Osteocyte (in vitro differentiated cells): ENCODE measurements at places on chromosomes 3 and 15. TPM values are rescaled to one million over a fixed set of nuclear protein-coding genes. Genes with fewer than 3 reads are reported as not detected.
A peak's percentile ranks its signal among the peaks of the same experiment; 100 is the strongest.

The GOLGA8O gene
- total RNA-seq, result 2.4 and 2.5 TPM in 2 replicates

The LRRK1 gene
- total RNA-seq, result 10.8 and 16.3 TPM in 2 replicates

The PPP1R14D gene
- total RNA-seq, result not detected in 2 replicates

The LTK gene
- total RNA-seq, result 0.50 and 0.91 TPM in 2 replicates

The C3orf22 gene
- total RNA-seq, result not detected in 2 replicates

The SLC22A14 gene
- 0.30 and 0.47 TPM in 2 replicates for total RNA-seq

The C2CD4A gene
- not detected in 2 replicates for total RNA-seq

The TBC1D23 gene
- 35.3 and 38.9 TPM in 2 replicates for total RNA-seq

- H3K27ac ChIP-seq, result peak overlapping the region; percentile 98
- no peaks in the 10 kb centered on the region for H3K27me3 ChIP-seq
- DNase-seq, result no peak
- H3K4me3 ChIP-seq, result no peak overlapping the region
- H3K4me1 ChIP-seq, result peaks cover 68% of the 10 kb centered on the region
- peaks cover 37% of the 10 kb centered on the region for H3K36me3 ChIP-seq
Measured at GRCh38 chr15:25829073-25829472, 34.1 kb downstream of the ATP10A start.

- H3K4me3 ChIP-seq, result no peak overlapping the region
- H3K4me1 ChIP-seq, result peaks cover 2% of the 10 kb centered on the region
- peaks cover 6% of the 10 kb centered on the region for H3K36me3 ChIP-seq
- no peak for DNase-seq
Measured at GRCh38 chr15:67744331-67745072, 80.8 kb upstream of the SKOR1 start.

GRCh38 chr3:123155471-123156011, 46.2 kb upstream of the SEC22A start:
- H3K27me3 ChIP-seq, result no peaks in the 10 kb centered on the region
- peak; percentile 63 for DNase-seq
- no peak overlapping the region for H3K27ac ChIP-seq
- no peak overlapping the region for H3K4me3 ChIP-seq

DNA sequence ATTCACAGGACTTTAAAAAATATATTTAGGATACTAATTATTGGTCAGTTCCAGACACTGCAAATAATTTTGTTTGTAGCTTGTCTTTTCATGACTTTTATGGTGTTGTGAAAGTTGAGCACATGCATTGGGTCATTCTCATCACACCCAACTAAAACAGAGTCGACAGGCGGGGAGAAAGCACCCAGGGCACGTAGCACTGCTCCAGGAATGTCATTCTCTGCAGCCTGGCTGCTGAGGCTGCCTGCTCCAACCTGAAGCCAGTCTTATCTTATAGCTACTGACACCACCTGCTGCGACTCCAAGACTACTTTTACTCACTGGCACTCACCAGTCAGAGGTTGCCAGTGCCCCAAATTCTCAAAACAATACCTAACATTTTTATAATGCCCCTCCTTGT, 56.9 kb downstream of the ACAD9 start:
- peaks cover 3% of the 10 kb centered on the region for H3K36me3 ChIP-seq
- H3K4me3 ChIP-seq, result no peak overlapping the region
- no peak overlapping the region for H3K27ac ChIP-seq
- peaks cover 41% of the 10 kb centered on the region for H3K27me3 ChIP-seq

- no peaks in the 10 kb centered on the region for H3K36me3 ChIP-seq
- DNase-seq, result no peak
- no peak overlapping the region for H3K4me3 ChIP-seq
- peaks cover 38% of the 10 kb centered on the region for H3K4me1 ChIP-seq
Measured at GRCh38 chr3:133474251-133474801, 74.5 kb downstream of the BFSP2 start.

- H3K4me3 ChIP-seq, result no peak overlapping the region
- H3K27me3 ChIP-seq, result no peaks in the 10 kb centered on the region
- H3K27ac ChIP-seq, result no peak overlapping the region
- no peaks in the 10 kb centered on the region for H3K4me1 ChIP-seq
Measured at GRCh38 chr3:118734664-118735063, 300.0 kb downstream of the IGSF11 start.

GRCh38 chr3:186002884-186003472, 65.2 kb upstream of the TRA2B start:
- no peaks in the 10 kb centered on the region for H3K36me3 ChIP-seq
- H3K4me1 ChIP-seq, result no peaks in the 10 kb centered on the region
- peaks cover 38% of the 10 kb centered on the region for H3K27me3 ChIP-seq
- DNase-seq, result peak; percentile 15

- H3K4me1 ChIP-seq, result no peaks in the 10 kb centered on the region
- no peak overlapping the region for H3K4me3 ChIP-seq
- H3K27ac ChIP-seq, result no peak overlapping the region
- DNase-seq, result no peak
- no peaks in the 10 kb centered on the region for H3K36me3 ChIP-seq
- H3K27me3 ChIP-seq, result no peaks in the 10 kb centered on the region
Measured at GRCh38 chr3:94787734-94788270, 724.9 kb downstream of the NSUN3 start.

DNA sequence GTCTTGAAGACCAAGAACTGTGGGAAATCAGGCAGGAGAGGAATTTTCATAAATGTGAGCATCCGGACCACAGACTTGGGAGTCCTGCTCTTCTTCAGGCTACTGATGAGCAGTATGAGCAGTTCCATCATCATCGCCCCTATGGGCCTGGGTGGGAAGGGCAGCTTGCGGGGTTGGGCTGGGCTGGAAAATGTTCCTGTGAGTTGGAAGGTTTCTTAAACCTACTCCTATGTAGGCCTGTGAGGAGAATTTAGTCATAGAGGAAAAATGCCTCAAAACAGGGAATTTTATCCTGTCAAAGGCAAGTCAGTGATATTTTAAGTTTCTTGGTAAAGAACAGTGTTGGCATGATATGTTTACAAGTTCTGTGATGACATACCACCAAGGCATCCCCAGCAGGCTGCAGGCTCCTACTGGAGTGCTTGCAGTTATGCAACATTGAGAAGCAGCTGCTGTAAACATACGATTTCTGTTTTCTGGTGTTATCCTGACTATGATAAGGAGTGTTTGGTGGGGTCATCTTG, 10.3 kb downstream of the MASP1 start:
- no peak overlapping the region for H3K27ac ChIP-seq
- DNase-seq, result no peak
- no peak overlapping the region for H3K4me3 ChIP-seq

DNA sequence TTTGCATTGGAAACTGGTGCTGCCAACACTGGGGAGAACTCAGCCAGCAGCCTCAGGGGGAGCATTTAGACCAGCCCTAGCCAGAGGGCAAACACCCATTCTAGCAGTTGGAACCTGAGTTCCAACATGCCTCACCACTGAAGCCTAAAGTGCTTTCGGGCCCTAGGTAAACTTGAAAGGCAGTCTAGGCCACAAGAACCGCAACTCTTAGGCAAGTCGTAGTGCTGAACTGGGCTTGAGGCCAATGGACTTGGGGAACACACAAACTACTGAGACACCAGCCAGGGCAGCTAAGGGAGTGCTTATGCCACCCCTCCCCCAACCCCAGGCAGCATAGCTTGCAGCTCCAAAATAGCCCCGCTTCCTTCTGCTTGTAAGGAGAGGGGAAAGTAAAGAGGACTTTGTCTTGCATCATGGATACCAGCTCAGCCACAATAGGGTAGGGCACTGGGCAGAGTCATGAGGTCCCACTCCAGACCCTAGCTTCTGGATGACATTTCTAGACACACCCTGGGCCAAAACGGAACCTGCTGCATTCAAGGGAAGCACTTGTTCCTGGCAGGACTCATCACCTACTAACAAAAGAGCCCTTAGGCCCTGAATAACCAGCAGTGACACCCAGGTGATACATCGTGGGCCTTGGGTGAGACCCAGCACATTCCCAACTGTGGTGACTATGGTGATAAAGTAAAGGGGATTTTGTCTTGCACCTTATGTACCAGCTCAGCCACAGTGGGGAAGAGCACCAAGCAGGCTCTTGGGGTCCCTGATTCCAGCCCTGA, 37.3 kb upstream of the TEX9 start:
- no peak for DNase-seq
- no peaks in the 10 kb centered on the region for H3K4me1 ChIP-seq

- H3K27ac ChIP-seq, result no peak overlapping the region
- no peak overlapping the region for H3K4me3 ChIP-seq
- no peaks in the 10 kb centered on the region for H3K36me3 ChIP-seq
- peaks cover 7% of the 10 kb centered on the region for H3K4me1 ChIP-seq
- DNase-seq, result no peak
Measured at GRCh38 chr15:93165734-93166470, 76.9 kb upstream of the RGMA start.

DNA sequence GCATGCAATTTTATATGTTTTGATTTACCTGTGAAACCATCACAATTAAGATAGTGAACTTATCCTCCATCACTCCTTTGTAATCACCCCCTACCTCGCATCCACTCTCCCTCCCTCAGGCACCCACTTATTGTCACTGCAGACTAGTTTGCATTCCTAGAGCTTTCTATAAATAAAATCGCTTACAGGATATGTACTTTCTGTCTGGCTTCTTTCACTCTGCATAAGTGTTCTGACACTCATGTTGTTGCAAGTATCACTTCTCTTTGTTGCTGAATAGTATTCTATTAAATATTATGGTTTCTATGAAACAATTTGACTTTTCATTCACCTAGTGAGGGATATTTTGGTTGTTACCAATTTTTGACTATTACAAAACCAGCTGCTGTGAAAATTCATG, 139.3 kb downstream of the RSRC1 start:
- no peak overlapping the region for H3K27ac ChIP-seq
- H3K36me3 ChIP-seq, result peaks cover 9% of the 10 kb centered on the region
- DNase-seq, result no peak
- H3K27me3 ChIP-seq, result no peaks in the 10 kb centered on the region

DNA sequence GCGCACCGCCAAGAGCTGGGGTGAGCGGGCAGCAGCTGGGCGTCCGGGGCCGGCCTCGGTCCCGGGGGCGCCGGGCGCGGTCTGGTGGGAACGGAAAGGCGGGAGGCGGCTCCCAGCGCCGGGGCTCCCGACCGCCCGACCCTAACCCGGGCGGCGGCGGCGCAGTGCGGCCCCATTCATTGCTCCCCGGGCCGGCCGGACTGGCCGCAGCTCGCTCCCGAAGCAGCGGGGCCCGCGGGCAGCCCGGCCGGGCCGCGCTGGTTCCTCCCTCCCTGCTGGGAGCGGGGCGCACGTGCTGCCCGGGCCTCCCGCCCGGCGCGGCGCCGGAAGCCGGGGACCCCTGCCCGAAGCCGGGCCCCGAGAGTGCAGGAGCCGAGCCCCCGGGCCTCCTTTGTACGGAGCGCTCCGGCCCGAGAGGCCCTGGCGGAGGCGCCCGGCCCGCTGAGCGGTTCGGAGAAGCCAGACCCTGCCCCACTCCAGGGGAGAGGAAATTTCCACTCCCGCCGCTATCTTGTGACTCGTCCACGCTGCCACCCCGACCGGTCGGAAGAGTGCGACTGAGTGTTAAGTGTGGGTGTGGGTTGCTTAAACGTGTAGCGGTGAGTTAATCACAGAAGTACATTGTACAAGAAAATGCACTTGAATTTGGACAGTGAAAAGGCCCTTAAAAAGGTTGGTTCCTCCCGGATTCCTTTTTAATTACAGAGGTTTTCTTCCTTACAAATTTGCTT, 613 bp downstream of the ATP1B3 start:
- H3K36me3 ChIP-seq, result no peaks in the 10 kb centered on the region
- H3K4me1 ChIP-seq, result peaks cover 40% of the 10 kb centered on the region
- peak; percentile 89 for DNase-seq
- peak overlapping the region; percentile 89 for H3K4me3 ChIP-seq

DNA sequence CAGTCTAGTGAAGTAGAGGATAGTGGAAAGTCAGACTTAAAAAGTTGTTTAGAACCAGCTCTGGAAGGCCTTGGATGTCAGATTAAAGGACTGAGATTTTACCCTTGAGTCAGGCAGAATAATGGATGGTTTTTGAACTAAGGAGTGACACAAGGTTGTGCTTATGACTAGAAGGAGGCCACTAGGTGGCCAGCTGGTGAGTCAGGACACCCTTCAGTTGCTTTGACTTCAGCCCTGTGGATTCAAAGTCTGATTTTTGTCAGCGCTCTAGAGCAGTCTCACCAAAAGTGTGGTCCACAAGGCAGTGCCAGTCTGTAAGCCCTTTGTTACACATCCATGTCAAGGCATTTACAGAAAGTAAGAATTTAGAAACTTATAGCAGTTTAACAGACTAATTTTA, 3.8 kb upstream of the GABPB1 start:
- no peak for DNase-seq
- H3K27me3 ChIP-seq, result no peaks in the 10 kb centered on the region
- peaks cover 20% of the 10 kb centered on the region for H3K4me1 ChIP-seq
- H3K27ac ChIP-seq, result no peak overlapping the region
- H3K4me3 ChIP-seq, result no peak overlapping the region

DNA sequence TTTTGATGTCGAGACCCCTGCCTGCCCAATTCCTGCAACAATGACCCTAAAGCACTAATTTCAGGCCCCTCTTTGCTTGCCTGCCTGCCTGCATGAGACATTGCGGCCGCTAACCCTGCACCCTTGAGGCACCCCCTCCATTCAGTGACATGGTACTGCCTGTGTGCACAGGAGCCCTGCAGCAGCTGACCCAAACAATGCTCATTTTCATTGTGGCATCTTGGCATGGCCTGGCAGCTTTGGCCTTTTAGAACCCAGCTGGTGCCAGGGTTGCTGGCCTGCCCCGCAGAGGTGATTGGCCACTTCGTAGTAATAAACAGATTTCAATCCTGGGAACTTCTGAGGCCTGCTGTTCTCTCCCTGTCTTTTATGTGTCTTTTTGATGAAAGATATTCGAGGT, 33.8 kb downstream of the SLCO3A1 start:
- no peak for DNase-seq
- no peaks in the 10 kb centered on the region for H3K27me3 ChIP-seq
- H3K4me3 ChIP-seq, result no peak overlapping the region
- no peaks in the 10 kb centered on the region for H3K36me3 ChIP-seq
- H3K4me1 ChIP-seq, result no peaks in the 10 kb centered on the region
- no peak overlapping the region for H3K27ac ChIP-seq

DNA sequence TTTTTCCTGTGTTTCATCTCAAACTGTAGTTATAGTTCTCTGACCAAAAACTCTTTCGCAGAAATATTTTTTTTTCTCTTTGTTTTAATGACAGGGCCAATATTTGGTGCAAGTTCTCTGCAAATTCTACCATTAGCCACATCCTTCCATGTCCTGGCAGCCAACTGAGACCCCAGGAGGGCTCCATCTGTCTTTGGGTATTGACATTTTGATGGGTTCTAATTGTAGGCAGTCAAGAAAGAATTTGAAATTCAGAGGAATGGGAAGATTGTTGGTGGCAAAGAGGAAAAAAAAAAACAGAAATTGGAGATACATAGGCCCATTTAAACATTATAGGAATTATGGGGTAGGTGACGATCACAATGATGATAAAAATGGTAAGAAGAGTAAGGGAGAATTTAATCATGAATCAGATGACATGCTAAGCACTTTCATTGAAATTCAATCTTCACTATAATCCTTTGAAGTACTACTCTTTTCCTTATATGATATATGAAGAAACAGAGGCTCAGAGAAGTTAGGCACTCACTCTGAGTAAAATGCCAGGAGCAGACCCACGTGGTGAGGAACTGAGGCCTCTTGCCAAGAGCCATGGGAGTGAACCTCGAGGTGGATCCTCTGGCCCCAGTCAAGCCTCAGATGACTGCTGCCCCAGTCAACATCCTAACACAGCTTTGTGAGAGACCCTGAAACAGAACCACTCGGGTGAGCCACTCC, 151.4 kb downstream of the PDZRN3 start:
- peaks cover 6% of the 10 kb centered on the region for H3K36me3 ChIP-seq
- peaks cover 9% of the 10 kb centered on the region for H3K4me1 ChIP-seq
- DNase-seq, result no peak
- no peak overlapping the region for H3K27ac ChIP-seq
- no peaks in the 10 kb centered on the region for H3K27me3 ChIP-seq
